T-helper 9 cell (primary cell): ENCODE measurements at places on chromosomes 2 and 18.

- no peak for DNase-seq
Measured at GRCh38 chr2:152406119-152406835, 71.3 kb downstream of the FMNL2 start.

DNA sequence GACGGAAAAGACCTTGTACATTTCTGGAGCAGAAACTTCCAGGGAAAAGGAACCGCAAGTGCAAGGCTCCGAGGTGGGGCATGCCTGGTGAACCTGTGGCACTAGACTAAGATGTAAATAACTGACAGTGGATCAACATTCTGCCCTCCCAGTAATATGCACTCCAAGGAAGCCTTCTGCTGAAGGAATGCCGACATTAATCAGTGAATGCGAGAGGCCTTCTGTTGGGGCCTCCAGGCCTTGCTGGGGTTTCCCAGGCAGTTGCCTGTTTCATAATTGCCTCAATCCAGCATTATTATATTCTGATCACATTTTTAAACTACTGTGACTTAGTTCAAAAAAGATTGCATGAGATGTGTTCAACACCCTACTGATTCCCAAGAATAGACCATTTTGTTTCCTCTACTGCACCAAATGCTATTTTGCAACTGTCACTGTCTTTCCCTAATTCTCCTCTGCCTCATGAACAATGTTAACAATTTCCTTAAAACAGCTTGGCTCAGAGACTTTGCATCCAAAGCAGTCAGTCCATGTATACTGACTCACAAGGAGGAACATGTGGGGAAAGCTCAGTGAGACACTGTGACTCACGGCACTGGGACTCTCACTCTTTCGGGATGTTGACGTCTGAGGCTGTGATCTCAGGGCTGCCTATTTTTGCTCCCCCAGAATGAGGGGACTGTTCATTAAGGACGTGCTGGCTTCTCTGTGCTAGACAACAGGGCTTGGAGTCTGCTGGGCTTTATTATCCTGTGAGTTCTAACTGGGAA, 10.5 kb upstream of the DSG2 start:
- DNase-seq, result no peak

DNA sequence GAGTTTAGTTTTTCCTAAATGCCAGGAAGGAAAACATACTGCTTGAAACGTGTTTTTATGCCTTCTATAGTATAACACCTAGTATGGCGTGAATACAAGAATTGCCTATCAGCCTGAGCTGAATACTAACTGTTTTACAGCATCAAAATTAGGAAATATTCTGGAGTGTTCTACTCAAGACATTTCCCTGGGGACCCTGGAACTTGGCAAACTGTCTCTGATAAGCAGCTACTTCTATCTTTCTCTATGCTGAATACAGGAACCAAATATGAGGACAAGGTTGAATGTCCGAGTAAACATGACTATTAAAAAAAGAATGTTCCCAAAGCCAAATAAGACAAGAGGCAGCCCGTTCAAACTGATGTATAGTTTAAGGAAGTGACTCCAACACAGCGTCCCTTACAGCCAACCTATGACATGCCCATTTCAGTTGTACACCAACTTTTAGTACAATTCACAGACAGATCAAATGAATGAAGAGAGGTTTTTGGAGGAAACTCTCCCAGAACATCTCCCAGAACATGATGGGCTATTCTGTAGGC, 951.3 kb upstream of the ACVR2A start:
- DNase-seq, result no peak

DNA sequence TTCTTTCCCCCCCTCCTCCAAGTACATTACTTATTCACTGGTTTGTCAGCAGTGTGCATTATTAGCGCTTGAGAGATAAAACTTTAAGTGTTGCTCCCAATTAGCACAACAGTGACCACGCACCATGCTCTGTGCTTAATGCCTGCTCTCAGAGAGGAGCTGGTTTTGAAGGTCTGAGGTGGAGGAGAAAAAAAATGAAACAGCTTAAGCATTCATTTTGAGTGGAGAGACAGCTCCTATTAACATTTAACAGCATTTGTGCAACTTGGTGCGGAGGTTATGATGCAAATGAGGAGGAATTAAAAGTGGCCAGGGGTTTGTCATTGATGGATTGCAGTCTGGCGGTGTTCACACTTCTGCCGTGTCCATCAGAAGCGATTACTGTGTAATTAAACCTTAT, 141.8 kb downstream of the FIGN start:
- DNase-seq, result no peak

GRCh38 chr2:158047156-158047611, 54.5 kb upstream of the UPP2 start:
- no peak for DNase-seq

GRCh38 chr18:76757925-76758324, 64.4 kb upstream of the ZNF236 start:
- DNase-seq, result no peak

- no peak for DNase-seq
Measured at GRCh38 chr18:59810183-59810582, 89.6 kb upstream of the PMAIP1 start.
